Gastroesophageal sphincter (tissue), 4 donors: ENCODE measurements at places on chromosomes 13 and 19. TPM values are rescaled to one million over a fixed set of nuclear protein-coding genes. Genes with fewer than 3 reads are reported as not detected.
A peak's percentile ranks its signal among the peaks of the same experiment; 100 is the strongest.

WDR18 gene
- total RNA-seq: 26.5 TPM

PTH2 gene
- not detected for total RNA-seq

SARS2 gene
- total RNA-seq: 12.3 TPM

C19orf81 gene
- not detected for total RNA-seq

STAP2 gene
- total RNA-seq: 1.4 TPM

KIR2DL4 gene
- total RNA-seq: not detected

CADM4 gene
- total RNA-seq: 19.8 TPM

CALR3 gene
- total RNA-seq: not detected

KIR3DL2 gene
- not detected for total RNA-seq

FBN3 gene
- total RNA-seq: not detected

DNA sequence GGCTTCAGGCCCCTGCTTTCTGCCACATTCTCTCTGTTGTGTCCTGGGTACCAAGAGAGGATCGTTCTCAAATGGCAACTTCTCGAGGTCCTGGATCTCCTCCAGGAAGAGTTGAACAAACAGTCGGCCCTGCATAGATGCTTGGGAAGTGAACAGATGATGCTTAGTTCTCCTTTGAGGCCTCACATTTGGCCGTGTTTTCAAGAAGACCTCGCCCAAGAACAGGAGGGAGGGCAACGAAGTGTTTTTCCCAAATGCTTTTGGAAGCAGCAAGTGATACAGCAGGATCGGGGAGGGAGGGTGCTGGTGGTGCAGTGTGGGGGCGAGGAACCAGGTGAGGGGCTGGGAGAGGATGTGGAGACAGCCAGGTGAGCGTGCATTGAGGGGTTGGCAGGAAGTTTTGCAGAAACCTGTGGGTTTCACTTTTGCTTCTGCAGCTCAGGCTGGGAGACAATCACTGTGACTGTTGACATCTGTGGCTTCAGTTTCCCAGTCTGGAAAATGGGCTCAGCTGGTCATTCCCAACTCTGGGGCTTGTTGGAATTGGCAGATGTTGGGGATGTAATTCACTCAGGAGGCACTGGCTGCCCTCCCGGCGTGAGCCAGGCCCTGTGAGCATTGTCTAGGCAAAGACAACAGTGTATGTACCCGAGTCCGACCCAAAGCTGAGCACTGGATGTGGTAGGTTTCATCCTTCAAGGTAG lies 21.6 kb downstream of the MAST3 start:
- no peak for ATAC-seq

- no peak for ATAC-seq
Observed at GRCh38 chr19:14577264-14577663, 5.4 kb upstream of the NDUFB7 start.

GRCh38 chr13:23799945-23800344 lies 89.3 kb downstream of the MIPEP start:
- ATAC-seq: peak; percentile 72

DNA sequence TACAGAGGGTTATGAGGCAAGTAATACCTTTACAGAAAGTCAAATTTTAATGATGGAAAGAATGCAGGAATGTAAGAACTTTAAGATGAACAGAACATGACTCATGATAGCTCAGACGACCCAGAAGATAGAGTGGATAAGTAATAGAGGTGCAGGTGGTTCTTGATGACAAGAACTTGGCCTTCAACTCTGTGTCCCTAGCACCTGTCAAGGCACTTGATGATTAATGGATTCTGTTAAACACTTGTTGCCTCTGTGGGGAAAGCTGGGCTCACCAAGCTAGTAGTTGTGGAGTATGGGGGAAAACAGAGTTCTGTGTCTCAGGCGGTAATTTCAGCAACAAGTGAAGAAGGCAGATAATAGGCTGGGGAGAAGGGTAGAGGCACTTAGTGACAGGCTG lies 306.2 kb downstream of the ATP8A2 start:
- no peak for ATAC-seq

- ATAC-seq: no peak
Observed at GRCh38 chr19:10756791-10757190, 38.9 kb downstream of the DNM2 start.

DNA sequence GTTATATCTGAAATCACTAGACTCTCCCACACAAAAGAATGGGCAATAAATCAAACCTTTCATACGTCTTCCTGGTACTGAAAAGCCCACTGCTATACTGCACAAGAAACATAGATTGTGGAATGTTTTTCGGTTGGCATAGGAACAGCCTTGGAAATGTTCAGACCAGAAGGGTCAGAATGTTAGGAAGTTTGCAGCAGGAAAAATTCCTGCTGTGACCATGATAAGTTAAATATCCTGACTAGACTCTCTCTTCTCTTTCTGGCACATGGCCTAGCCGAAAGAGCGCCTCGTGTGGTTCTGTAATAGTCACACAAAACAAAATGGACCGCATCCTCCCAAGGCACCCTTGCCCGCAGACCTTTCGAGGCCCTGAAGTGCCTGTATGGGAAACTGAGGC lies 427.2 kb downstream of the COG6 start:
- ATAC-seq: no peak

- no peak for ATAC-seq
Observed at GRCh38 chr19:48102870-48103751, 7.5 kb downstream of the PLA2G4C start.

DNA sequence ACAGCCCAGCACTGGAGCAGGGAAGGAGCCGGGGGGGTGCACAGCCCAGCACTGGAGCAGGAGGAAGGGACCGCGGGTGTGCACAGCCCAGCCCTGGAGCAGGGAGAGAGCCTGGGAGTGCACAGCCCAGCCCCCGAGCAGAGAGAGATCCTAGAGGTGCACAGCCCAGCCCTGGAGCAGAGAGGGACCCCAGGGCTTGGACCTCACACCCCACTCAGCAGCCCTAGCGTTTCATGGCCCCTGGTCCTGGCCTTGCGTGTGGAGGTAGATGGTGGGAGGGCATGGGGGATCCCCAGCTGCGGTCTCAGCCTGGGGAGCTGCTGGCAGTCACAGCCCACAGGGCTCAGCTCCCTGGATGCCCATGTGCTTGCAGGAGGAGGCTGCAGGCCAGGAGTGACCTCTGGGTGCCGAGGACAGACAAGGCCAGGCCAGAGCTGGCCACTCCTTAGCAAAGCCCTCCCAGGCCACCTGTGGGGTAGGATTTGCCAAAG lies 25.1 kb downstream of the GAS6 start:
- no peak for ATAC-seq
